Type B pancreatic cell (in vitro differentiated cells): ENCODE measurements at places on chromosomes 4 and X.

GRCh38 chr4:53935780-53936179 lies 128.6 kb downstream of the CHIC2 start:
- H3K4me3 ChIP-seq = no peak overlapping the region
- no peak overlapping the region for H3K27ac ChIP-seq
- no peak for DNase-seq
- H3K36me3 ChIP-seq = no peaks in the 10 kb centered on the region

GRCh38 chr4:141810038-141810711 lies 173.8 kb downstream of the IL15 start:
- no peak overlapping the region for H3K27ac ChIP-seq
- H3K36me3 ChIP-seq = no peaks in the 10 kb centered on the region
- no peak overlapping the region for H3K4me3 ChIP-seq
- H3K27me3 ChIP-seq = no peaks in the 10 kb centered on the region
- no peaks in the 10 kb centered on the region for H3K4me1 ChIP-seq
- no peak for DNase-seq

DNA sequence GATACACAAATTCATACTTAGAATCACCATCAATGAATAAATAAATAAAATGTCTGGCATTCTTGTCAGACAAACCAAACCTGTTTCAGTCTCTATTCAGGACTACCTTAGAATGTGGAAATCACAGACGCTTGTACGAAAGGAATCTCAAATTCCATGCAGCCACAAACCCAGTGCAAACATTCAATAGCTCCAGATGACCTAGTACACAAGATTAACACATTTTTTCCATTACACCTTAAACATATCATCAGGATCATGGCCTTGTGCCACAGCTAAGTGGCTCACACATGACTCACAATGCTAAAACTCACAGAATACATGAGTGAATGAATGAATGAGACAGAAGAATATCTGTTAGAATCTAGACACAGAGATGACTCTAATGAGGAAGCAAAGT lies 134.2 kb downstream of the PWWP3B start:
- no peaks in the 10 kb centered on the region for H3K4me1 ChIP-seq
- H3K4me3 ChIP-seq = no peak overlapping the region
- H3K27me3 ChIP-seq = no peaks in the 10 kb centered on the region
- no peaks in the 10 kb centered on the region for H3K36me3 ChIP-seq
- DNase-seq = no peak
- no peak overlapping the region for H3K27ac ChIP-seq

- H3K4me1 ChIP-seq = no peaks in the 10 kb centered on the region
- DNase-seq = no peak
- H3K27me3 ChIP-seq = peaks cover 5% of the 10 kb centered on the region
- no peak overlapping the region for H3K4me3 ChIP-seq
- H3K36me3 ChIP-seq = no peaks in the 10 kb centered on the region
Measured at GRCh38 chr4:95910749-95911148, 70.9 kb downstream of the PDHA2 start.

GRCh38 chrX:150772150-150772970 lies 79.2 kb downstream of the MTMR1 start:
- no peaks in the 10 kb centered on the region for H3K36me3 ChIP-seq
- H3K4me1 ChIP-seq = no peaks in the 10 kb centered on the region
